ENCODE measurements at places on chromosomes 1 and 21.

DNA sequence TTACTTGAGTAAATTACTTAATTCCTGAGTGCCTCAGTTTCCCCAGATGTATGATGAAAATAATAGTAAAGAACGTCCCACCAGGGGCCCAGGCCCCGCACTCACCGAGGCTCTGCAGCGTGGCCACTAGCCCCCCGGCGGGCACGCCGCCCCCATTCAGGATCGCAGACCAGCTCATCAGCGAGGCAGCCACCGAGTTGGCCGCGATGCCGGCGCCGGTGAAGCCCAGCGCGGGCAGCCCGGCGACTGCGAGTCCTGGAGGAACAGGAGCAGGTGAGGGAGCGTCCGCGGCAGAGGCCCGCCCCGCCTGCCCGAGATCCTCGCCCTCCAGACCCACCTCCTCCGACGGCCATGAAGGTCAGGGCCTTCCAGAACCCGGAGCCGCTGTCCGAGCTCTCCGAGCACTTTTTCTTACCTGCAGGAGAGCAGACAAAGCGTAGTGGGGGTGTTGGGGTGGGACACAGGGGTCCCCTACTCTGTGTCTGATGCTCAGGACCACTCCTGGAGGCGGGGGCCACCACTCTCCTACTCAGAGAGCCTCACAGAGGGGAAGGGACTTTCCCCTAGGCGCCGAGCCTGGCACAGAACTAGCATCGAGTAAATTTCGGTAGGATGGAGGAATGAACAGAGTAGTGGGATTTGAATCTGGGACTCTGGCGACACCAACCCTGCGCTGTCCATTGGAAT lies 3.7 kb downstream of the IFI6 start:
- no peak for DNase-seq

DNA sequence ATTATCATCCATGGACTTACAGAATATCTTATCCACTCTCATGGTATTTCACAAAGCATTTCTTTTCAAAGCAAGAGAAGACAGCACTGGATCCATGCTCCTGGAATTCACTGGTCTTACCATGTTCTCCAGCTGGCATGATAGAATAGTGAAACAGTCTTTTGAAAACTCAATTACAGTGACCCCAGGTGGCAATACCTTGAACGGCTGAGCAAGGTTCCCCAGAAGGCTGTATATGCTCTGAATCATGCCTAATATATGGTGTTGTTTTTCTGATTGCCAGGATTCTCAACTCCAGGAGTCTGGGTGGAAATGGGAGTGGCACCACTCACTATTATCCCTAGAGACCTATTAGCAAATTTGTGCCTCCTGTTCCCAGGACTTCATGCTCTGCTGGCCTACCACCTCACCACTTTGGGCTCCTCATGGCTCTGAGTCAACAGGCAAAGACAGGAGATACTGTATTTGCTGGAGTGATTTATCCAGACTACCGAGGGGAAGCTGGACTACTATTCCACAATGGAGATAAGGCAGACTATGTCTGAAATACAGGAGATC lies 87.6 kb downstream of the CATSPERE start:
- no peak for DNase-seq

DNA sequence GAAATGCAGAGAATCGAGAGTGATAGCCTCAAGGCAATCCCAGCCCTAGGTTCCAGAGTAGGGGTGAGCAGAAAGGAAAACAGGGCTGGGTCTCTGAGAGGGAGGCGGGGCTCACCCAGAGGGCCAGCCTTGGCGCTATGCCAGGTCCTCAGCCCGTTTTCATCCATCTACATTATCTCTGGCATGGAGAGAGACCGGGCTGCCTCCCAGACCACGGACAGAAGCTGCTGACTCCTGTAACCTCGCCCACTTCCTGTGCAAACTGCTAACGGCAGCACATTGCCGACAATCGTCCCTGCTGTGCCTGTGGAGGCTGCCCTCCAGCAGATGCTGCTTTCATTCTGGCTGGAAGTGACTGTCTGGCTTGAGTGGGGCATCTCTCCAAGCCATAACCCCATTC lies 569.1 kb downstream of the NPHP4 start:
- peak; percentile 83 for DNase-seq

DNA sequence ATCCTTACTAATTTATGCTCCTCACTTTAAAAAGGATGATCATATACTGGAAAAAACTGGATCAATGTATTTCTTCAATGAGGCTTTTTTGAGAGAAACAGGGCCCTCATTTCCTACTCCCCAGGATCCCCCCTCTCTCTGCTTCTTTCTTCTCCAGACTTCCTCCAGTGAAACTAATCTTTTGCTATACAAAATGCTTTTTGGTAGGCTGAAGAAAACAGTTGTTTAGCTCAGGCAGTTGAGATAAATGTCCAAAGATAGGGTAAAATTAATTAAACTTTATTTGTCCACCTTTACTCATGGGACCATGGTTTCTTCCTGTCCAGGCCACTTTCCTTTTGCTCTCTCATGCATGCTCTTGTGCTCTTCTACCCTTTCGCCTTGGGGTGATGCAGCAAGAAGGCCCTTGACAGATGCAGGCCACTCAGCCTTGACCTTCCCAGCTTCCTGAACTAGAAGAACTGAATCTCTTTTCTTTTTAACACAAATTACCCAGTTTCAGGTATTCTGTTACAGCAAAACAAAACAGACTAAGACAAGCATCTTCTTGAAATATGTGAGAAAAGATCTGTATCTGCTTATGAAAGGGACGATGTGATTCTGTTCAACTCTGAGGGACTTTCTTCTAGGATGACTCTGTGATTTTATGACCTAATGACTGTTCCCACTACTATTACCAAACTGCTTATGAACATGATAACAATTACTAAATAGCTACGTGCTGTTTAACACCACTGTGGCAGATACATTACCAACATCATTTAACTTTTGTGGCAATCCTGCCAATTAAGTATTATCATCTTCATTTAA lies 63.7 kb downstream of the NVL start:
- no peak for DNase-seq

DNA sequence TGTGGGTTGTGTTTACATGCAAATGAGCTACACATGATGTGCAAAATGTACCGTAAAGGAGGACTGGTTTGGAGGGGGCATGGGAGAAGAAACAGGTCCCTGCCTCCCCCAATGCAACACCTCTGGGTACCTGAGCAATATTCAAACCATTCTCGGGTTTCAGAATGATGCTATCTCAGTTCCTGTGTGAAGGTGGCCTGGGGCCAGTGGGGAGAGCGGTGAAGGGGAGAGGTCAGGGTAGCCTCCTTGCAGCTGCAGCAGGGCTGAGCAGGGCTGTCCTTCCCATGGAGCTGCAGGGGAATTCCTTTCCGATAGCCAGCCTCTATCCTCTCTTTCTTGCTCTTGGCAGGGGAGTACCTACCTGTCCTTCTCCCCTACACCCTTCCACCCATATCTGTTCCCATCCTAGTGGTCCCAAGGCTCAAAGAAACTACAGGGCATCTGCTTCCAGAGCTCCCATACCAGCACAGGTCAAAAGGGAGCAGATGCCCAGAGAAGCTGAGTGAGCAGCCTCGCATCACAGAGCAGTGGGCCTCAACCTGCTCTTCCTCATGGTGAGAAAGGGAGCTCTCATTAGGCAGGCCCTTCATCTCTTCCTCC lies 11.9 kb downstream of the MEF2D start:
- no peak for DNase-seq

- no peak for DNase-seq
Measured at GRCh38 chr1:196361112-196361714, 247.0 kb downstream of the KCNT2 start.

All from NCI-H187 (cell line).